ENCODE measurements at places on chromosomes 16 and 17. TPM values are rescaled to one million over a fixed set of nuclear protein-coding genes. Genes with fewer than 3 reads are reported as not detected.

GRCh38 chr16:48438414-48438813 is 53.2 kb upstream of the SIAH1 start:
- no peak overlapping the region for H3K4me3 ChIP-seq
- DNase-seq, result no peak
- no peaks in the 10 kb centered on the region for H3K36me3 ChIP-seq
- H3K4me1 ChIP-seq, result no peaks in the 10 kb centered on the region
- no peak overlapping the region for H3K27ac ChIP-seq
- no peaks in the 10 kb centered on the region for H3K27me3 ChIP-seq

The C16orf92 gene
- not detected for total RNA-seq

The TBC1D3C gene
- not detected for total RNA-seq

DNA sequence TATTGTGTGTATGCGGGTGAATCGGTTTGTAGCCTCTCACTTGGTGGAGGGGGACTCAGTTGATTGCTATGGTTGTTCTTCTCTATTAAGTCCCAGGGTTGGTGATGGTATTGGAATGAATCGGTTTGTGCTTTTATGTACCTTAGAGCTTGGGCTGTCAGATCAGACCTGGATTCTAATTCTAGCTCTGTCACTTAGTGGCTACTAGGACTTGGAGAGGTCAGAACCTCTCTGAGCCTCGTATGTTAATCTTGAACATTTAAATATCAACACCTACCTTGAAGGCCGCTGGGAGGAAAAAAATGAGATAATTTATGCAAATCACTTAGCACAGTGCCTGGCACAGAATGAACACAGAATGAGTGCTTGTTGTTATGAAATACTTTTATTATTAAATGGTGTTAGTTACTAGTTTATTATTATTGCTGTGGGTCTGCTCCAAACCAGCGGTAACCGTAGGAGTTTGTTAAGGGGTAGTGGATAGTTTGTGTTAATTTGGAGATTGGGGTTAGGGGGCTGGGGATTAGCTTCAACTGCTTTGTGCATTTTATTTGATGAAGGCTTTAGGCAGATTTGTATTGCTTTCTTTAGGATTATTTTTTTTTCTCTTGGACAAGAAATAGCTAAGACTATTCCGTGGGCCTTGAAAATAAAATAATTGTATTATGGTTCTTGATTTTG is 3.5 kb downstream of the KDM6B start:
- H3K4me3 ChIP-seq, result no peak overlapping the region
- no peaks in the 10 kb centered on the region for H3K27me3 ChIP-seq
- no peaks in the 10 kb centered on the region for H3K36me3 ChIP-seq
- DNase-seq, result no peak
- peak overlapping the region; percentile 100 for H3K27ac ChIP-seq

- H3K4me1 ChIP-seq, result peaks cover 43% of the 10 kb centered on the region
- H3K4me3 ChIP-seq, result no peak overlapping the region
- no peak for DNase-seq
Measured at GRCh38 chr17:81922566-81923301, 4.8 kb upstream of the SIRT7 start.

The CD300LD gene
- not detected for total RNA-seq

The TMEM238L gene
- total RNA-seq, result not detected

DNA sequence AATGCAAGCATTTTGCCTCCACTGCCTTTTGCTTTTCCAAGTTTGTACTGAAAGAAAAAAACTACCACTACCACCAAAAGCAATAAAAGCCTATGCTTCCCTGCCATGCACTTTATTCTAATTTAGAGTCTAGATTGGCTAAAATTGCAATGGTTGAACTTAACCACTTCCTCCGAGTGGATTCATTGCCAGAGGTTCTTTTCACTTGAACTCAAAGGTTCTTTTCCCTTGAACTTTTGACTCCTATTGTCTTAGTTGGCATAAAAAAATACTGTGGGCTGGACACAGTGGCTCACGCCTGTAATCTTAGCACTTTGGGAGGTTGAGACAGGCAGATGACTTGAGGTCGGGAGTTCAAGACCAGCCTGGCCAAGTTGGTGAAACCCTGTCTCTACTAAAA is 319.8 kb upstream of the GOT2 start:
- DNase-seq, result no peak
- H3K4me3 ChIP-seq, result no peak overlapping the region
- no peak overlapping the region for H3K27ac ChIP-seq
- H3K36me3 ChIP-seq, result no peaks in the 10 kb centered on the region

The GINS2 gene
- total RNA-seq, result 0.33 TPM

DNA sequence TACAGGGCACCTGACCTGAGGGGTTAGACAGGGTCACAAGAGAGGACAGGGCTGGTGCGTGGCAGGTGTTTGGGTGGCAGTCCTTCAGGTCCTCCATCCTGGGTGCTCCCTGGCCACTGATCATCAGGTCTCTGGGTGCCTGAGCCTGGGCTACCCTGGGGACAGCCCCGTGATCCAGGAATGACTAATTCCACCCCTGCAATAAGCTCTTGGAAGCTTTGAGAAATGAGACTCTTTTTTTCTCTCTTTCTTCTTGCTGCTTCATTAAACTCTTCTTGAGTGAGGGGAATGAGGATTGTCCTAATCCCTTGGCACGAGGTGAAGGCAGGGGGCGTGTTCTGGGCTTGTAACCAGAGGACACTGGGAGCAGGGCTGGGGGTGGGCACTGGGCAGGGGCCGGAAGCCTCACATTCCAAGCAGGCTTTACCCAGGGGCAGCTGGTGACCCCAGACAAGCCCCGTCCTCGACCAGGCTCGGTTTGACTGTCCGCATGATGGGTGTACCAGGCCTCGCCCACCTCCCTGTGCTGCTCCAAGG is 21.4 kb upstream of the SPNS2 start:
- peak overlapping the region; percentile 81 for H3K27ac ChIP-seq
- H3K4me1 ChIP-seq, result peaks cover 60% of the 10 kb centered on the region
- no peaks in the 10 kb centered on the region for H3K27me3 ChIP-seq
- H3K4me3 ChIP-seq, result no peak overlapping the region

The DDX52 gene
- total RNA-seq, result 10.9 TPM

- H3K36me3 ChIP-seq, result no peaks in the 10 kb centered on the region
- H3K27me3 ChIP-seq, result no peaks in the 10 kb centered on the region
- DNase-seq, result no peak
- no peak overlapping the region for H3K27ac ChIP-seq
- H3K4me3 ChIP-seq, result no peak overlapping the region
- peaks cover 7% of the 10 kb centered on the region for H3K4me1 ChIP-seq
Measured at GRCh38 chr17:6075845-6076244, 5.7 kb downstream of the WSCD1 start.

DNA sequence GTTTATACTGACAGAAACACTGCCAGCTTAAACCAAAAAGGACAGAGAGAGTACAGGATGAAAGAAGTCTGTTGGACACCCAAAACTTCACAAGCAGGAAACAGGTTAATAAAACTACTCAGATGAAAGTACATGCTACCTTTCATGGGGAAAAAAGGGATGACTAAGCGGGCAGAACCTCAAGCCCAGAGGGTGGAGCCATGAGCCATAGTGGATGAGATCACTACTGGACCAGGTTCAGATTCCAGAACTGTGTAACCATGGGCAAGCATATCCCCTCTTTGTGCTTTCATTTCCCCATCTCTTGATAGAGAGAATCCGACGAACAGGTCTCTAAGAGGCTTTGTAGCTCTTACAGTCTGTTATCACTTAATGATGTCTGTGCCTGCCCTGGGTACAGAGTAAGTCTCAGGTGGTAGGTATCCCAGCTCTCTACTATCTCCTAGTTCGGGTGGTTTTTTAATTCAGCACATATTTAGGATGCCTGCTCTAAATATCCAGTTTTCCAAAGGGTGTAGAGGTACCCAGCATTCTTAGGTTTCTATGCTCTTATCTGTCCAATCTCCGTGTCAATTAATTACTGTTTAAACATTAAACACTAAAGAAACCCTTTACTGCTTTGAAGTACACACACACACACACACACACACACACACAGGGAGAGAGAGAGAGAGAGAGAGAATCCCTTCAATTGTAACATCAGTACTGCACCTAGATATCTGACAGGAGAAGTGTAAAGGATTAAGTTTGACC is 206.7 kb downstream of the ZNF423 start:
- H3K4me1 ChIP-seq, result no peaks in the 10 kb centered on the region
- no peak overlapping the region for H3K27ac ChIP-seq
- DNase-seq, result peak; percentile 39
- H3K4me3 ChIP-seq, result no peak overlapping the region

DNA sequence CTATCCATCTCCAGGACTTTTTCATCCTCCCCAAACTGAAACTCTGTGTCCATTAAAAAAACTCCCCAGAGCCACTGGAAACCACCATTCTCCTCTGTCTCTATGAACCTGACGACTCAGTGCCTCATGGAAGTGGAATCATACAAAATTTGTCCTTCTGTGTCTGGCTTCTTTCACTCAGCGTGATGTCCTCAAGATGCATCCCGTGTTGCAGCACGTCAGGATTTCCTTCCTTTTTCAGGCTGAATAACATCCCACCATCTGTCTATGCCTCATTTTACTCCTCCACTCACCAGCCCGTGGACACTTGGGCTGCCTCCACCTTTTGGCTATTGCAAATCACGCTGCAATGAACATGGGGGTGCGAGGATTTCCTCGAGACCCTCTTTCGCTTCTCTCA is 12.6 kb upstream of the ALDH3A1 start:
- DNase-seq, result no peak
- no peaks in the 10 kb centered on the region for H3K27me3 ChIP-seq
- no peak overlapping the region for H3K4me3 ChIP-seq
- no peaks in the 10 kb centered on the region for H3K4me1 ChIP-seq
- H3K36me3 ChIP-seq, result no peaks in the 10 kb centered on the region

GRCh38 chr17:77294761-77295160 is 154.0 kb downstream of the SEC14L1 start:
- H3K4me3 ChIP-seq, result no peak overlapping the region
- no peaks in the 10 kb centered on the region for H3K27me3 ChIP-seq
- no peaks in the 10 kb centered on the region for H3K36me3 ChIP-seq
- H3K27ac ChIP-seq, result no peak overlapping the region

- H3K4me1 ChIP-seq, result no peaks in the 10 kb centered on the region
- no peaks in the 10 kb centered on the region for H3K27me3 ChIP-seq
- H3K27ac ChIP-seq, result no peak overlapping the region
- no peaks in the 10 kb centered on the region for H3K36me3 ChIP-seq
Measured at GRCh38 chr17:8894673-8895578, 27.5 kb upstream of the PIK3R6 start.

The CFAP97D1 gene
- not detected for total RNA-seq

DNA sequence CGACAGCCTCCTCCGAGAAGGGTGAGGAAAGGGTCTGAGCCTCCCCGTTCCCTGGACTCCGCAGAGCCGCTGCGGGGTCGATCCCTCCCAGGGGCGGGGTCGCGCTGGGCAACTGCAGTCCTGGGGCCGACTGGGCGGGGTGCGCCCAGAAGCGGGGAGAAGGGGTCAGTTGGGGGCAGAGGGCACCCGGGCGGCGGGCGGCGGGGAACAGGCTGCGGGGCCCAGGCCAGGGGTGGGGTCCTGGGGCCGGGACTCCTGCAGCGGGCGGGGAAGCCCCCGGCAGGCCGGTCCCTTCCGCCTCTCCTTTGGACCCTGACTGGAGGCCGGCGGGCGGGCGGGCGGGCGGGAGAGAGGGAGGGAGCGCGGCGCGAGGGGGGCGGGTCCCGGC is 352 bp downstream of the GGNBP2 start:
- H3K27me3 ChIP-seq, result no peaks in the 10 kb centered on the region

DNA sequence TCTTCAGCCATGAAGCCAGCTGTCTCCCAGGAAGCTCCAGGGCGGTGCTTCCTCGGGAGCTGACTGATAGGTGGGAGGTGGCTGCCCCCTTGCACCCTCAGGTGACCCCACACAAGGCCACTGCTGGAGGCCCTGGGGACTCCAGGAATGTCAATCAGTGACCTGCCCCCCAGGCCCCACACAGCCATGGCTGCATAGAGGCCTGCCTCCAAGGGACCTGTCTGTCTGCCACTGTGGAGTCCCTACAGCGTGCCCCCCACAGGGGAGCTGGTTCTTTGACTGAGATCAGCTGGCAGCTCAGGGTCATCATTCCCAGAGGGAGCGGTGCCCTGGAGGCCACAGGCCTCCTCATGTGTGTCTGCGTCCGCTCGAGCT is 14.1 kb downstream of the STH start:
- H3K36me3 ChIP-seq, result no peaks in the 10 kb centered on the region
- H3K4me3 ChIP-seq, result no peak overlapping the region
- no peaks in the 10 kb centered on the region for H3K27me3 ChIP-seq
- no peak overlapping the region for H3K27ac ChIP-seq
- peaks cover 7% of the 10 kb centered on the region for H3K4me1 ChIP-seq

GRCh38 chr17:80187090-80187489 is 17.3 kb downstream of the CARD14 start:
- DNase-seq, result no peak
- H3K4me1 ChIP-seq, result peaks cover 16% of the 10 kb centered on the region
- no peaks in the 10 kb centered on the region for H3K27me3 ChIP-seq
- H3K27ac ChIP-seq, result peak overlapping the region; percentile 31
- H3K4me3 ChIP-seq, result no peak overlapping the region

GRCh38 chr16:58379736-58380135 is 12.5 kb upstream of the GINS3 start:
- H3K4me1 ChIP-seq, result no peaks in the 10 kb centered on the region
- H3K4me3 ChIP-seq, result no peak overlapping the region
- no peaks in the 10 kb centered on the region for H3K36me3 ChIP-seq
- DNase-seq, result no peak
- H3K27ac ChIP-seq, result no peak overlapping the region
- no peaks in the 10 kb centered on the region for H3K27me3 ChIP-seq

DNA sequence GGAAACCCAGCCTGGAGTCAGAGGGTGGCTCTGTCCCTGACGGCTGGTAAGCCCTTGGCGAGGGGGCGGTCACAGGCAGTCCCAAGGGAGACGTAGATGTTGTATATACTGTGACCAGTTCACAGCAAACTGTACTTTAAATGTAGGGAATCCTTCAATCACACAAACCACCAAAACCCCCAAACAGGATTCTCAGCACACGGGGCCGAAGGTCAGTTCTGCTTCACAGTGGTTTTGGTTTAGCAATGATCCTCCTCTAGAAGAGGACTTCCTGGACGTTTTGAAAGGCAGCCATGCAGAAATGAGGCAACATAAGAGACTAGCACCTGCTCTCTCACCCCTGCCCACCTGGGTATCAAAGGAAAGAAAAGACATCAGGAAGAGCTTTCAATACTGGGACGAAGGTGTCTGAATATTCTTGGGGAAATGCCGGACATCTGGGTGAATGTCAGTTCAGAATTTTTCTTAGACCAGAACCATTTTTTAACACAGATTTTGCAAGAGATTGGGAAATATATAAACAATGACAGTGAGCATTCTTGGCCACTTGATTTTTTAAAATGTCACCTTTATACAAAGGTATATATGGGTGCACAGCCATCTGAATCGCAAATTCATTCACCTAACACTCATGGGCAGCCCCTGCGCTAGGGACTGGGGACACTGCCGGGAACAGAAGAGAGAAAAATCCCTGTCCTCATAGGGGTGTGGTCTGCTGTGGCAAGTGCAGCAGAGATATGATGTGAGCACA is 74.2 kb downstream of the CRISPLD2 start:
- H3K27ac ChIP-seq, result peak overlapping the region; percentile 32
- no peaks in the 10 kb centered on the region for H3K4me1 ChIP-seq
- no peak overlapping the region for H3K4me3 ChIP-seq
- H3K27me3 ChIP-seq, result no peaks in the 10 kb centered on the region
- DNase-seq, result peak; percentile 24
- no peaks in the 10 kb centered on the region for H3K36me3 ChIP-seq

Measured in body of pancreas (tissue), 4 donors.